ENCODE measurements at places on chromosomes 6 and 20. TPM values are rescaled to one million over a fixed set of nuclear protein-coding genes. Genes with fewer than 3 reads are reported as not detected.

HDGFL1 gene
- not detected for total RNA-seq

GSTA2 gene
- not detected for total RNA-seq

WFDC10B gene
- not detected for total RNA-seq

SLC44A4 gene
- total RNA-seq: not detected

VSX1 gene
- not detected for total RNA-seq

DNA sequence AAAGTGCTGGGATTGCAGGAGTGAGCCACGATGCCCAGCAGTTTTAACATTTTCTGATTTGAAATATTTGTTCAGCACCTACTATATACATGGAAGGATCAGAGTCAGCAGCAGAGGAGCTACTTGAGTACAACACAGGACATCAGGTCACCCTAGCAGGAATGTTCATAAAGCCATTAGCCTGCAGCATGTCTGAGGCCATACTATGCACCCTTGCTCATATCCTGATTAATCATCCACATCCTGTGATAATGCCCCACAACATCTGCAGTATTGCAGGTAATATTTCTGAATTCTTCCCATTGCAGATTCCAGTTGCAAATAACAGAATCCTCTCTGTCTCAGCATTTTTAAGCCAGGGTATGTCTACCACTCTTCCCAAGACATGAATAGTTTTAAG lies 171.0 kb upstream of the PRND start:
- DNase-seq: no peak
- H3K27ac ChIP-seq: no peak overlapping the region
- no peak overlapping the region for H3K4me3 ChIP-seq
- H3K4me1 ChIP-seq: no peaks in the 10 kb centered on the region

DNA sequence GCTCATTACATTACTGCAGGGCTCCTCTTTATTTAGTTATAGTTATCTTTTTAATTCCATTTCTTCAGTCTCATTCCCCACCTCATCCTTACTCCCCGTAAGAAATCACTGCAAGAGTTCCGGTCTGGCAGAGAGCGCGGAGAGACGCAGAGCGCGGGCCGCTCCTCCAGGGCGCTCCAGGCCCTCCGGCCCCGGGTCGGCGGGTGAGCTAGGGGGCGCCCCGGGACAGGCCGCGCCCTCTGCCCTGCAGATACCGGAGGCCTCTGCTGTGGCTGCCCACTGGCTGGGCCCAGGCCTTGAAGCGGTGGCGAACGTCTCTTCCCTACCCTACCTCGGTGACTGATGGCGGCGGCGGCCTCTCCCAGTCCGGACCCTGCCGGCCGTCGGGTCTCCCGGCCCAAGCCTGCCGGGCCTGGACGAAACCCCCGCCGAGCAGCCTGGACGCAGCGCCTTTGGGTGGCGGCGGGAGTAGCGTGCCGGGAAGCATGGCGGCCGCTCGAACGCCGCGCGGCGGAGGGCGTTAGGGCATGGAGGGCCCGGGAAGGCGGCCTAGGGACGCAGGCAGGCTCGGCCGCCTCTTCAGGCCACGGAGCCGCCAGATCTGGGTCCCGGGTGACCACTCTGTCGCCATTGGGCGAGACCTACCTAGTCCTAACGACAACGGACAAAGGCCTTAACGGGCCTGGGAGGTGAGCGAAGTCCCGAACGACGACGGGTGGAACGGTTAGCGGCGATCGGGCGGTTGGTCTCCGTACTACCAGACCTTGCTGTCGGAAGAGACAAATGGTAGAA lies 16.4 kb upstream of the HMGN4 start:
- H3K36me3 ChIP-seq: no peaks in the 10 kb centered on the region
- H3K27me3 ChIP-seq: no peaks in the 10 kb centered on the region
- peak; percentile 81 for DNase-seq
- peaks cover 21% of the 10 kb centered on the region for H3K4me1 ChIP-seq
- H3K27ac ChIP-seq: peak overlapping the region; percentile 76

- no peak for DNase-seq
- peaks cover 28% of the 10 kb centered on the region for H3K4me1 ChIP-seq
- peak overlapping the region; percentile 80 for H3K4me3 ChIP-seq
- H3K36me3 ChIP-seq: peaks cover 4% of the 10 kb centered on the region
- peak overlapping the region; percentile 95 for H3K27ac ChIP-seq
These were observed 56.4 kb upstream of the DUSP22 start for GRCh38 chr6:235763-236360.

DNA sequence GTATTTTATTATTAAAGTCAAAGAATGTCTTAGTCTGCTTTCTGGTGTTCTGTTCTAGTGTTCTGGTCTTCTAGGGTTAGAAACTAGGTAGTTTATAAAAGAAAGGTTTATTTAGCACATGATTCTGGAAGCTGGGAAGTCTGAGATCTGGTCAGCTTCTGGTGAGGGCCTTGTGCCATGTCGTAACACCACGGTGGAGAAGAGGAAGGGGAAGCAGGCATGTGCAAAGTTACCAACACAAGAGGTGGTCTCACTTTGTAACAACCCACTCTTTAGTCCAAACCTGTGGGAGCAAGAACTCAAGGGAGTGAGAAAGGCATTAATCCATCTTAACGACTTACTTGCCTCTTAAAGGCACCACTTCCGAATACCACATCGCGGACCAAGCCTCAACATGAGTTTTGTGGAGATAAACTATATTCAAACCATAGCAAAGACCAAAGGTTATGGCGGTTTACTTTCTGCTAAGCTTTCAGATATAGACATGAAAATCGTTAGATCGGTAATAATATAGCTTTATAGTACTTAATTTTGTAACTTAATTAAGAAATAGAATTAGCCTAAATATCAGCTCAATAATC lies 99.4 kb downstream of the NCOA3 start:
- no peak for DNase-seq
- peaks cover 32% of the 10 kb centered on the region for H3K4me1 ChIP-seq
- H3K4me3 ChIP-seq: no peak overlapping the region

DNA sequence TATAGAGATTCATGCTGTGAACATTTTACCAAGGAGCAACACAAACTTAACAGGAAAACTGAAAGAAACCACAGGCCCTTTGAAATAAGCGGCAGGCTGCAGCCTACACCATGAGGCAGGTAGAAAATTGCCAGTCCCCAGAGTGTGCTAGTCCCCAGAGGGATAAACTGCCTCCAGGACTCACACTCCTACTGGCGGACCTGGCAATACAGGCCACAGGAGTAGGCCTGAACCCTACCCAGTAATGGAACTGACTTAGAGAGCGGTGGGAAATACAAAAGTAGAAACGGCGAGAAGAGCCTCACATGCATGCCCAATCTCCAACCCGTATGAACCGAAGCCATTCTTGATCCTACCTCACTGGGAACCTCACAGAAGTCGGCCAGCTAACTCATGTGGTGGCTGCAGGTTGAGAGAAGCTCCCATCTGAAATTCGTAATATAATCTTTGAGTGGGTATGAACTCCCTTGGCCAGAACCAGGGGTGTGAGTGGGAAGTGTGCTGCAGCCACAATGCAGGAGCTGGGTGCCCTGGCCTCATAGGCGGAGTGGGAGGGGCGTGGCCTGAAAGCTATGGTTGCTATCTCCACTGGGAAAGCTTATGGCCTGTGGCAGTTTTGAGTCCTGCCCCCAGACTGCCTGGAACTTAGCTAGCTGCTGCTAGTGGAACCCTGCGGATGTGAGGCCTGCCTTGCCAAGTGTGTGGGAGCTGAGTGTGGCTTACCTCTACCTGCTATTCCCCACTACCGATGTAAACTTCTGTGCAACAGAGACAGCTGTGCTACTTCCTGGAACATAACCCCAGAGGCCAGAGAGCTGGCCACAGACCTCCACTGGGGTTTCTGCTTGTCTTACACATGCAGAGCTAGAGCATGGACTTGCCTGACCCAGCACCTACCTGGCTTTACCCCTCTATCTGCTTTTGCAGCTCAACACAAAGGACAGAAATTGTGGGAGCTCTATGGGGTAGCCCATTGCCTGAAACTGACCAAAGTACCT lies 146.5 kb upstream of the COL21A1 start:
- H3K4me3 ChIP-seq: no peak overlapping the region
- DNase-seq: no peak
- H3K27ac ChIP-seq: no peak overlapping the region
- peaks cover 6% of the 10 kb centered on the region for H3K27me3 ChIP-seq
- no peaks in the 10 kb centered on the region for H3K36me3 ChIP-seq
- no peaks in the 10 kb centered on the region for H3K4me1 ChIP-seq

GRCh38 chr20:31835554-31835953 lies 9.8 kb downstream of the FOXS1 start:
- no peak overlapping the region for H3K27ac ChIP-seq
- H3K4me1 ChIP-seq: peaks cover 17% of the 10 kb centered on the region
- H3K4me3 ChIP-seq: no peak overlapping the region
- peaks cover 6% of the 10 kb centered on the region for H3K27me3 ChIP-seq
- DNase-seq: no peak

DNA sequence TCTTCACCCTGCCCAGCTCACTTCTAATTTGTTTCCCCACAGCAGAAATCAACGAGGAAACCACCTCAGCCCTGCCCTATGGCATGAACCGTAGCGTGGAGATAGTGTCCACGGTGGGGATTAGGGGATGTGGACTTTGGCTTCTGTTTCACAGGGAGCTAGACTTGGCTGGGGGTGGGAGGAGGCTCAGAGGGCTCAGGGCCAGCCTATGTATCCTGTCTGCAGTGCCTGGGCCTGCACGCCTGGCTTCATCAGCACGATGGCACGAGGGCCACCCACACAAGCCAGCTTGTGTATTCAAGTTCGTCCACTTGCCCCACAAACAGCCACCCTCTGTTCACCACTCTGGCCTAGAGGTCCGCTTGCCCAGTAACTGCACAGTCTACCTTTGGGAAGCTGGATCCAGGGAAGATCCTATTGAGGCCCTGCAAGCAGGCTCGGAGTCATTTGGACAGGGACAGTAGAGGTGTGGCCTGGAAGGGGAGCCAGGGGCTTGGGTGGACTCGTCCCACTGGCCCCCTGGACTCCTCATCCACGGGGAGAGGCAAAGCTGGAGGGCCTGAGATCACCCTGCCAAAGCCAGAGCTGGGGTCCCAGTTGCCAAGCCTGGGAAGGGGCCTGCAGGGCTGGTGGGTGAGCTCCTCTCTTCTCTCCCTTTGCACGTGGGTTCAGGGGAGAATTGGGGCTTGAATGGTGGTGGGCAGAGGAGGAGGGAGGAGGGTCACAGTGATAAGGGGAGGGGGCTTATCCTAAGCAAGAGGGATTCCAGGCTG lies 38.0 kb upstream of the FAM83D start:
- H3K4me1 ChIP-seq: peaks cover 21% of the 10 kb centered on the region
- H3K4me3 ChIP-seq: no peak overlapping the region
- H3K36me3 ChIP-seq: peaks cover 9% of the 10 kb centered on the region
- H3K27me3 ChIP-seq: no peaks in the 10 kb centered on the region
- H3K27ac ChIP-seq: peak overlapping the region; percentile 65

- H3K27ac ChIP-seq: peak overlapping the region; percentile 37
- peaks cover 44% of the 10 kb centered on the region for H3K27me3 ChIP-seq
- DNase-seq: no peak
- peaks cover 12% of the 10 kb centered on the region for H3K36me3 ChIP-seq
- H3K4me3 ChIP-seq: no peak overlapping the region
These were observed 116.4 kb downstream of the TOX2 start for GRCh38 chr20:44031001-44031574.

- no peaks in the 10 kb centered on the region for H3K4me1 ChIP-seq
- H3K27me3 ChIP-seq: no peaks in the 10 kb centered on the region
- no peak for DNase-seq
- no peak overlapping the region for H3K4me3 ChIP-seq
These were observed 42.7 kb downstream of the SEL1L2 start for GRCh38 chr20:13947719-13948118.

Measured in activated naive CD8-positive, alpha-beta T cell treated with anti-CD3 and anti-CD28 coated beads, Interleukin-2, amount 10 ng/mL, durations not matched to agents 7 days and 5 days (primary cell).